Temporal lobe (tissue), 4 donors: ENCODE measurements at places on chromosomes 1 and 21. TPM values are rescaled to one million over a fixed set of nuclear protein-coding genes. Genes with fewer than 3 reads are reported as not detected.

Gene KLHDC7A
- not detected for total RNA-seq

Gene DEGS1
- 45.7 TPM for total RNA-seq

Gene AADACL3
- total RNA-seq = not detected

Gene FAM89A
- total RNA-seq = 1.5 TPM

Gene HMGCS2
- total RNA-seq = not detected

Gene DMRTA2
- 3.2 TPM for total RNA-seq

Gene TLR5
- 0.49 TPM for total RNA-seq

Gene NBL1
- 29.5 TPM for total RNA-seq

Gene INAVA
- total RNA-seq = 0.98 TPM

Gene CDC42SE1
- total RNA-seq = 28.5 TPM

Gene RNF11
- total RNA-seq = 133 TPM

Gene SLC25A33
- total RNA-seq = 4.9 TPM

Gene THEM4
- total RNA-seq = 4.2 TPM
